Fibroblast of the conjunctiva (primary cell): ENCODE measurements at places on chromosomes 7 and 10.

DNA sequence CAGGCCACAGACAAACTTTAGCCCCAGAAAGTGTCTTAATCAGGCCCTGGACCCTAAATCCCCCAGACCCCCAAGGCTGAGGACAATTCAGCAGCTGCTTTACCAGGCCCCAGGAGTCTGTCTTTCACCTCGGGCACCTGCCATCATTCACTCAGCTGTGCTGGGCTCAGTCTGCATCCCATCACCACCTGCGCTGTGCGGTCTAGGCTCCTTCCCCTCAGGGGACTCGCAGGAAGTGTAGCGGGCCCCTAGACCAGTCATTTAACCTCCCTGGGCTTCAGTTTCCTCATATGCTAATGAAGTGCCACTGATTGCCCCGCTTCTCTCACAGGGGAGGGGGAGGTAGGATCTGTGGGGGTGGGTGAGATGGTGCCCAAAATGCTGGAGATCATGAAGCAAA lies 76.4 kb upstream of the ZMIZ1 start:
- DNase-seq: no peak

DNA sequence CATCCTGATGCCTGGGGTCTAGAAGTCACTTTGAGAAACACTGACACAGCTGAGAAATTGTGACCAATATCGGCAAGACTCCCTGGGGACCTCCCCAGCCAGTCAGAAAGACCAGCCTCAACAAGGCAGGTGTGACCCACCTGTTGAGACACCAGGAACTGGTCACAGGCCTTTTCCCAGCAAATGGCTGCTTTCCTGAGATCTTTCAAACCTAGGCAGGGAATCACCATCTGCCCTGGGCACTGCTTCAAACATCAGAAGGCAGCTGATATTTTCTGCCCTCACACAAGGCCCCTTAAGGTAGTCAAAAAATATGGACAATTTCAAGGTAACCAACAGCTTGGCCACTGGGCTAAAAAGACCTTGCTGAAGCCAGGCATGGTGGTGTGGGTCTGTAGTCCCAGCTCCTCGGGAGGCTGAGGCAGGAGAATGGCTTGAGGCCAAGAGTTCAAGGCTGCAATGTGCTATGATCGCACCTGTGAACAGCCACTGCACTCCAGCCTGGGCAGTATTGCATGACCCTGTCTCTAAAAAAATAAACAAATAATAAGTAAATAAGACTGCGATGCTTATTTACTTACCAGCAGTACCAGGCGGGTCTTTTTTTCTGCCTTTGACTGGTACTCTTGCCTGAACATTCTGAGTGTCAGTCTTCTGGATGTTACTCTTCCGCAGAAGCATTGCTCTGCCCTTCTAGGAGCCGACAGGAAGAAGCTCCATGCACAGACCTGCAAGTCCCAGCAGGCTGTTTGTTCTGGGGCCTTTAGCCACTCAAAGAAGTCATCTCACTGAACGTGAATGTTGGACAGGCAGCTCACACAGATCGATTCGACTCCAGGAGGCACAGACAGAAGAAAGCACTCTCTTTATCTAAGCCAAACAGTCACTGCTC lies 59.7 kb downstream of the SORBS1 start:
- no peak for DNase-seq

DNA sequence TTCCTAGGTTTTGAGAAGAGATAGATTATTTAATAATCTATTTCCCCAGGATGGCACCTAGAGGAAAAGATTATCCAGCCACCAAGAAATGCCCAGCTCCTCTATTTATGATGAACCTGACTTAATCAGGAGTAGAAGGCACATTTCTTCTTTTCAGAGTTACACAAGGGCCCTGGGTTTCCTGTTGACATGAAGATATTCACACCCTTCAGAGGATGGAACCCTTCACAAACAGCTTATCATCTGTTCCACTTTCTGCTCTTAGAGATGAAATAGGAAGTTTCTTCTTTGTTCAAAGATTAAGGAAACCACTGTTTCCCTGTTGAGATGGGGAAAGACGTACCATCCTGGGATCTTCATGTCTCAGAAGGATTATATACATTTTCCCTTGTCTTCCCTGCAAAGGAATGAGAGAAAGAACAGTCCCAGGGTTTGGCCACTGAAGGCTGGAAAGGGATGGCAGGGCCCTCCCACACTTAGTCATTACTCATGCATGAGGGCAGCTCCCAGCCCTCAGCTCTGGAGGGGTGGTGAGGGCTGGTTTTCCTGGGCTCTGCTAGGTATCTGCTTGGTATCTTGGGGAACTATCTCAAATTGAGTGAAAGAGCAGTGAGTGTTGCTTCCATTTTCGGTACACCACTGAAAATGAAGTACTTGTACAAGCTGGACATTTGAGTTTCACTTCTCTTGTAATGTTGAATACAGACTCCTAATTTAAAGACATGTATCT lies 64.0 kb downstream of the MTPAP start:
- no peak for DNase-seq

DNA sequence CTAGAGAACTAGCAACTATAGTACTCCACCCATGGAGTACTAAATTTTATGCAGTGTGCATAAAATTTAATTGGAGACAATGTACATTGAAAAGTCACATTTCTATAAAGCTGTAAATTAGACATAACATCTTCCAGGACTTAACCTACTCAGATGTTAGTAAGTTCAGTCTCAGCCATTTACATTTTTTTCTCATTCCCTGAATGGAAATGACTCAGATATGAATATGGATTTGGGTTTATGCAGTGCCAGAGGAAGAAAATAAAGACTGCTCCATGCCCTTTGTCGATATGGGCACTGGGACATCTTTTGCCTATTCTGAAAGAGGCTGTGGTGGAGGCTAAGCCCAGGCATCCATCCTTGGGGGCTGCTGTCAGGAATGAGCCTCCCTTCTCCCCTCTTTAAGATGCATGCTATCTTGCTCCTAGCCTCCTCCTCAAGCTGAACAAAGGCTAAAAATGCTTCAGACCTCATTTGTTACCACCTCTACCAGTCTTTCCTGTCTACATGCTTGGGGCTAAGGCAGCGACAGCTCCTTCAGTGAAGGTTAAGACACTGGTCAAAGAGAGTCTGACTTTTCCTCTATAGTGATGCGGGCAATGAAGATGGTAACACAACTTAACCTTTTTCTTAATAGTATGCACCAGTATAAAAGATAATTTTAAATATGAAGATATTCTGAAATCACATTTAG lies 486.8 kb upstream of the ANKRD30A start:
- DNase-seq: no peak

DNA sequence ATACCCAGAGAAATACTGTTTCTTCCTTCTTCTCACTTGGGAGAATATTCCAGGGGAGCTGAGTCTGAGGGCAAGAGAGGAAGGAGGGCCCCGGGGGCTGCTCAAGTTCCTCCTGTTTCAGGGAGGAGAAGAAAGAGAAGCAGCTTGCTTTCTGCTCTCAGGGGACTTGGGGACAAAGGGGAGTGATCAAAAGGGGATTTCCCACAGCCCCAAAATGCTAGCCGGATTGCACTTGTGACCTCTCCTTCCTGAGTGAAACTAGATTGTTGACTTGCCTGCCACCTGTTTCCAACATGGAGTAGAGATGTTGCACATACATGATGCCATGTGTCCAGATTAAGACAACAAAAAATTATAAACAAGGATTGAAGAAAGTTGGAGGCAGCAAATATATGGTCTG lies 28.7 kb upstream of the PDCD4 start:
- DNase-seq: no peak

DNA sequence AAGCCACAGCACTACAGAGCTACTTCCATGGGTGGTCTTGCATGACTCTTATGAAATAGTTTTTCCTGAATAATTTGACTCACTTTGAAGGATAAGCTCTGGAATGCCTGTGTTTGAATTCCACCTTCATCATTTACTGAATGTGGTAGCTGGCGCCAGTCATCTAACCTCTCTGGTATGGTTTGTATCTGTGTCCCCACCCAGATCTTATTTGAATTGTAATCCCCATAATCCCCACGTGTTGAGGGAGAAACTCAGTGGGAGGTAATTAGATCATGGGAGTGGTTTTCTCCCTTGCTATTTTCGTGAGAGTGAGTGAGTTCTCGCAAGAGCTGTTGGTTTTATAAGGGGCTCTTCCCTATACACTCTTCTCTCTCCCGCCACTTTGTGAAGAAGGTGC lies 11.2 kb upstream of the SLC13A1 start:
- no peak for DNase-seq

DNA sequence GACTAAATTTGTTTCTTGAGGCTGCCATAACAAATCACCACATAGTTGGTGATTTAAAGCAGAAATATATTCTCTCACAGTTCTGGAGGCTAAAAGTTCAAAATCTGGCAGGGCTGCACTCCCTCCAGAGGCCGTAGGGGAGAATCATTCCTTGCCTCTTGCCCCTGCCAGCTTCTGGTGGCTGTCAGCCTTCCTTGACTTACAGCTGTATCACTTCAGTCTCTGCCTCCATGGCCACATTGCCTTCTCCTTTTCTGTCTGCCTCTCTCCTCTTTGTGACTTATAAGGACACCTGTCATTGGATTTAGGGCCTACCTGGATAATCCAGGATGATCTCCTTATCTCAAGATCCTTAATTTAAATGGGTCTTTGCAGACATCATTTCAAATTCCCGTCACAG lies 5.8 kb upstream of the LRRC4 start:
- DNase-seq: no peak
